Upper lobe of right lung (tissue), 1 donor: ENCODE measurements at places on chromosomes 16 and 17.

- DNase-seq = no peak
Measured at GRCh38 chr16:84618581-84619460, 943 bp upstream of the COTL1 start.

DNA sequence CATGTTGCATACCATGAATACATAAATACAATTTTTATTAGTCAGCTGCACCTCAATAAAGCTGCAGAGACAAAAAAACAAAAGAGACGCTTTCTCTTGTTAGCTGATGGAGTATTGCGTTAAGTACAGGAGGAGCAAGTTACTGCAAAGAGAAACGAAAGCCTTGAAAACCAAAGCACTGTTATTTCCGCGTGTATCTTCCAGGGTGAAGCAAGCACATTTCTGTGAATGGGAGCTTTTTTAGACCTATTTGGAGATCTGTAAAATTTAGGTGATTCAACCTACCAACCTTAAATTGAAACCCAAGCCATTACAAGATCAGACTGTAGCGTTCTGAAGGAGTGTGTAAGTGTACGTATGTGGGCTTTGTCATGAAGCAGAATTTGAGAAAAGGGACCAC, 390.4 kb downstream of the SOX9 start:
- no peak for DNase-seq

GRCh38 chr16:27428026-27428785, 26.2 kb downstream of the IL21R start:
- peak; percentile 35 for DNase-seq

- DNase-seq = no peak
Measured at GRCh38 chr17:4601326-4601725, 17.0 kb downstream of the SMTNL2 start.

DNA sequence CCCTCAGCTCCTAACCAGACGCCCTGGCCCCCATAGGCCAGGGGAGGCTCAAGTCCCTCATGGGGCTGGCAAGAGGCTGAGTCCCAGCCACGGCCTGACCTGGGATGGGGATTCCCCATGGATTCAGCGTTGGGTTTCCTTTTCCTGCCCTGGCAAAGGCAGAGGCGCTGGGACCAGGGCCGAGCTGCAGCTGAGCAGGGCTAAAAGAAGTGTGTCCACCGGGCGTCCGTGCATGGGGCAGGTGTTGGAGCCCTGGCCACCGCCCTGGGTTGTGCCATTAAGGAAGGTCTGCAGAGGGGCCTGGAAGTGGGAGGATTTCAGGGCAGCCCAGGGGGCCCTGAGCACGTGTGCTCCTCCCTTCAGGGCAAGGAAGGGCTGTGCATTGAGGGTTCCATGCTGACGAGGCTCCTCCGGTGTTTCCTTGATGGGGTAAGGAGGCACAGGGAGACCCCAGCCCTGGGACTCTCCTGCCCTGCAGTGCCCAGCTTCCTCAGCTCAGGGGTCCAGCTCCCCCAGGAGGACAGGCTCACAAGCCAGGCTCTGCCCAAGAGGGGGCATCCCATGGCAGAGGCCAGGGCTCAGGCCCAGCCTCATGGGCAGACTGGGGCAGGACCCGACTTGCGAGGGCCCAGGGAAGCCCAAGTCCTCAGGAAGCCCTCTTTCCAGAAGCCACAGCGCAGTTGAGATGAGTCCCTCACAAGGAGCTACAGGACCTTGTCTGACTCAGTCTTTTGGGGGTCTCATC, 10.1 kb downstream of the TBC1D26 start:
- no peak for DNase-seq

GRCh38 chr16:86663685-86664521, 85.6 kb downstream of the FOXL1 start:
- DNase-seq = no peak

DNA sequence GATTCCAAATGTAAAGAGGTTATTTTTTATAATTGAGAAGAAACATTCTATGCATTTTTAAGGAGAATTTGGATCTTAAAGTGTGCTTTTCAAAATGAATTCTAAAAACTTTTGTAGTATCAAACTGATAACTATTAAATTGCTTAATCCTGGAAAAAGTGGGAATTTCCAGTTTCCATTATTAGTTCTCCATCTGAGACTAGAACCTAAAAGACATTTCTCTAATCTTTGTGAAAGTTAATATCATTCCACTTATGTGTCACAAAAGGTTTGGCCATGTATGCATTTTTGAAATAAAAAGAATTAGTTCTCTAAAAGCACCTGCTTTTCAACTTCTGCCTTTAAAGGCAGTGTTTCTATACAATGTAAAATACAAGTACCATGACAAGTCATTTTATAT, 155.0 kb downstream of the BCAS3 start:
- no peak for DNase-seq

- no peak for DNase-seq
Measured at GRCh38 chr16:49335828-49336227, 37.8 kb upstream of the C16orf78 start.

GRCh38 chr16:51464996-51465395, 313.9 kb upstream of the SALL1 start:
- DNase-seq = no peak

DNA sequence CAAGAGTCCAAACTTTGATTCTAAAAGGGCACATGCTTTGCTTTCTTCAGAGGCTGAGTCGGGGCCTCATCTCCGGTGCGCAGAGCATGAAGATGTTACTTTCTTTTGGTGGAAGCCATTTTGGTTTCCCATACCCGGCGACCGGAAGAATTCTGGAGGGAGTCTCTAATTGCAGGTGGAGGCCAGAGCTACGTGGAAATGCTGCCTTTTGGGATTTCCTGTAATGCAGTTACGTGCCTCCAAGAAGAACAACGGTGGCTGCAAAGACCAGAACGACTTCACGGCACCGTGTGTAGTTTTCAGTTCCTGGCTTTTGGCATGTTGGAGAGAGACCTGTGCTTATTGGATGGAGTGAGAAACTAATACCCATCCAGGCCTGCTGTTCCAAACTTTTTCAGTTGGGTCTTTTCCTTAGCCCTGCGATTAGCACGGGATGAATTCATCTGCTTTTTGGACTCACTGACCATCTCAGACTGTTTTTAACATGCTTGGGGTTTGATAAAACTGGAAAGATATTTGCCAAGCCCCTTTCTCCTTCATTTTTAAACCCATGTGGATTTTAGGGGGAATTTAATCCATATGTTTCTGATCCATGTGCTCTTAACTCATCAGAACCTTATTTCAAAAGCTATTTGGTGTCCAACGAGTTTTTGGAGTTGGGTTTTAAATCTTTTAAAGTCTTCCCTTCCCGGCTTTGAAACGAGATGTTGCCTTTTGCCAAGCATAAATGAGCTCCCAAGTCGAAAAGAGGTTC, 19.0 kb downstream of the FOXL1 start:
- no peak for DNase-seq

GRCh38 chr16:8899709-8900317, 17.7 kb downstream of the LITAFD start:
- DNase-seq = no peak

GRCh38 chr16:25690552-25691143, 1.1 kb upstream of the HS3ST4 start:
- DNase-seq = no peak

- DNase-seq = no peak
Measured at GRCh38 chr16:88308441-88309173, 74.2 kb upstream of the ZNF469 start.

DNA sequence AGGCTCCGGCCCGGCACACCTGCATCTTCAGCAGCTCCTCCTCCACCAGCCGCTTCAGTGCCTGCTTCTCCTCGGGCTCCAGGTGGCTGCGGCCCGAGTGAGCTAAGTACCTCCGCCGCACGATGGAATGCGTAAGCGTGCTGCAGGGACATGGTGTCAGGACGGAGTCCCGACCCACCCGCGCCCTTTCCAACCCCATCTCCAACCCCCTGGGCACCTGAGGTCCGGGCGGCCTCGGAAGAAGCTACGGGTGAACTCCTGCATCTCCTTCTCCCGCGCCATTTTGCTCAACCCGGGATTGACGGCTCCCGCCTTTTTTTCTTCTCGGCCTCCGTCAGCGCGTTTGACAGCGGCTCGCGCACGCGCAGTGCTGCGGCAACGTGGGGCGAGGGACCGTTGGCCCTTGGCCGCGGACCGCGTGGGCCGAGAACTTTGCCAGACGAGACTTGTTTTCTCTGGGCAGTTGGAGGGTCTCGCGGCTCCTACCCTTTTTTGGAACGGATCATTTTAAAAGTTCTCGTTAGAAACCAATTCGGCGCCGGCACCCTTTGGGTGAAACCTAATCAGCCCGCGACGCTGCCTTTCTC, at the start of gene HIRIP3:
TSS of gene HIRIP3 (minus strand) at position 294 of the 587 bp plus-strand sequence. CDS start at position 282, 12 bp downstream.
- DNase-seq = peak; percentile 95

DNA sequence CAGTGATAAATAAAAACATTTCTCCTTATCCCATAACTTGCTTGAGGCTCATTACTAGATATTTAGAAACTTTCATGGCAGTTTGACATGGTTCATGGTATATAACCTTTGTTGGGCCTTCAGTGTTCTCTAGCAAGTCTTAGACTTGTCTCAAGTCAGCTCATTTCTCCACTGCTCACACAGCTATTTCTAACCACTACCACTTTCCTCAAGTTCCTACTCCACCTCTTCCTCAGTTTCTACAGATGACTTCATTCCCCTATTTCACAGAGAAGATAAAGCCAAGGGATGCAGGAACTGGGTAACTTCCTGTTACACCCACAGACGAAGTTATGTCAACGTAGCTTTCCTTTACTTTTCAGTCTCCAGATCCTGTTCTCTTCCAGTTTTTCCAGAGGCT, 23.2 kb downstream of the NLK start:
- DNase-seq = no peak

GRCh38 chr17:83155128-83156121, 76.0 kb downstream of the METRNL start:
- peak; percentile 66 for DNase-seq

- DNase-seq = peak; percentile 48
Measured at GRCh38 chr17:3981455-3981854, 17.2 kb upstream of the ATP2A3 start.

GRCh38 chr17:50187394-50187725, 14.1 kb downstream of the COL1A1 start:
- no peak for DNase-seq

GRCh38 chr17:42518046-42518754, 17.8 kb upstream of the NAGLU start:
- DNase-seq = peak; percentile 76

- DNase-seq = peak; percentile 87
Measured at GRCh38 chr17:83200231-83200699, 120.9 kb downstream of the METRNL start.

- no peak for DNase-seq
Measured at GRCh38 chr17:62724398-62725146, 83.5 kb downstream of the MARCHF10 start.

DNA sequence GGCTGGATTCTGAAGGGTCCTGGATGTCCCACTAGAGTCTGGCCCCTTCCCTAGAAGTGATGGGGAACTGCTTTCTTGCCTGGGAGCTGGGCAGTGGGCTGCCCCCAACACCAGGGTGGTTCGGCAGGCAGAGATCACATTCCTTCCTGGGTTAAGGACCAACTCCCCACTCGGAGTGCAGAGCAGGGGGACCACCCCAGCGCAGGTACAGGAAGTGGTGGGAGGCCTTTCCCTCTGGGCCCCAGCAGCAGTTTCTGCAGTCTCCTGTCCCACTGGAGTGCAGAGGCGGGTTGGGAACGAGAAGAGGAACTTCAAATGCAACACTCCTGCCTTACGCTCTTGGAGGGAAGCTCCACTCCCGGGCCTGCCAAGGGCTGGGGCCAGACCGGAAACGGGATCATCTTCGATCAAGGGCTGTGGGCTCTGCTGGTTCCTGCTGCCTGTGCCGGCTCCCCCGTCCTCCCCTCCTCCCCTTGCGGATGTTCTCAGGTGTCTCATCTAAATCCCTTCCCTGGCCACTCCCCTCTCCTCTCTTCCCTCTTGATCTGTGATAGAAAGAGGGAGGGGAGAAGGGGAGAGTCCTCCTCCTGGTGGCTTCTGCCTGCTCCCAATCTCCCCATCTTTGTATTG, 9.0 kb upstream of the NGFR start:
- no peak for DNase-seq
